Pancreas (tissue), 10 donors: ENCODE measurements at places on chromosomes 6 and 20. TPM values are rescaled to one million over a fixed set of nuclear protein-coding genes. Genes with fewer than 3 reads are reported as not detected.

DSP gene
- 17.3 TPM for polyA plus RNA-seq

ZNFX1 gene
- 4.3 TPM for polyA plus RNA-seq

DNA sequence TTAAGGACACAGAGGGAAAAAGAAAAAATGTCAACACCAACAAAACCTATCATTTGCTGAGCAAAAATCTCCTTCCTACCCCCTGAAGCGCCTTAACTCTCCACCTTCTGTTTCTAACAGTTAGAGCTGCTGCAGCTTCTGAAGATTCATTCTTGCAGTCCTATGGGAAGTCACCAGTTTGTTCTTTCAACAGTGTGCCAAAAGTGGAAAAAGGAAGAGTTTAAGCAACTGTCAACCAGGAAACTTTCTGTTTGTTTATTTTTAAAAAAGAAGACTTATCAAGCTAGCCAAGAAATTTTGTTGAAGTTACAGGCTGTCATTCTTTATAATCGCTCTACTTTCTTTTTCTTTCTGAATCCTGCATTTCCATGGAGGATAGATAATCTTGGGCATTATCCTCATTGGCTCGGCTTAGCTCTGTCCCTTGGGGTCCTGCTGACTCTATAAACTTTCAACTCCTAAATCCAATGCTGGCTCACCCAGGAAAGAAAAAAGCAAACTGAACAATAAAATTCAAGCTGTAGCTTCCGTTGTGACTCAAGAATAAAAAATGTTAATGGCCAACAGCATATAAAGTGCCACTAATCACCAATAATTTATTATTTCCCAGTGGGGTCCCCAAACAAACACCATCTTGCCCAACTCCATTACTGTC, 172.8 kb upstream of the CITED2 start:
- no peak for DNase-seq

DNA sequence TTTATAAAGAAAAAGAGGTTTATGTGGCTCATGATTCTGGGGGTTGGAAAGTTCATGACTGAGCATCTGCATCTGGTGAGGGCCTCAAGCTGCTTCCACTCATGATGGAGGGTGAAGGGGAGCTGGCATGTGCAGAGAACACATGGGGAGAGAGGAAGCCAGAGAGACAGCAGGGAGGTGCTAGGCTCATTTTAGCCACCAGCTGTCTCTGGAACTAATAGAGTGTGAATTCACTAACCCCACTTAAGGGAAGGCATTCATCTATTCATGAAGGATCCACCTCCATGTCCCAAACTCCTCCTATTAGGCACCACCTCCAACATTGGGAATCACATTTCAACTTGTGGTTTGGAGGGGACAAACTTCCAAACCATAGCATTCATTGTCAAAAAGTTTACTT, 137.3 kb upstream of the PMEPA1 start:
- DNase-seq = no peak
